Calu3 (cell line): ENCODE measurements at places on chromosomes 1 and 21. TPM values are rescaled to one million over a fixed set of nuclear protein-coding genes. Genes with fewer than 3 reads are reported as not detected.

The TP73 gene
- total RNA-seq = 0.34 and 0.54 TPM in 2 replicates

The CREB3L4 gene
- total RNA-seq = 23.2 and 26.5 TPM in 2 replicates

The DPYD gene
- total RNA-seq = 15.6 and 18.8 TPM in 2 replicates

The S100A10 gene
- total RNA-seq = 882 and 921 TPM in 2 replicates
